A549 (cell line): ENCODE measurements at places on chromosomes 16 and 17.
A peak's percentile ranks its signal among the peaks of the same experiment; 100 is the strongest.

DNA sequence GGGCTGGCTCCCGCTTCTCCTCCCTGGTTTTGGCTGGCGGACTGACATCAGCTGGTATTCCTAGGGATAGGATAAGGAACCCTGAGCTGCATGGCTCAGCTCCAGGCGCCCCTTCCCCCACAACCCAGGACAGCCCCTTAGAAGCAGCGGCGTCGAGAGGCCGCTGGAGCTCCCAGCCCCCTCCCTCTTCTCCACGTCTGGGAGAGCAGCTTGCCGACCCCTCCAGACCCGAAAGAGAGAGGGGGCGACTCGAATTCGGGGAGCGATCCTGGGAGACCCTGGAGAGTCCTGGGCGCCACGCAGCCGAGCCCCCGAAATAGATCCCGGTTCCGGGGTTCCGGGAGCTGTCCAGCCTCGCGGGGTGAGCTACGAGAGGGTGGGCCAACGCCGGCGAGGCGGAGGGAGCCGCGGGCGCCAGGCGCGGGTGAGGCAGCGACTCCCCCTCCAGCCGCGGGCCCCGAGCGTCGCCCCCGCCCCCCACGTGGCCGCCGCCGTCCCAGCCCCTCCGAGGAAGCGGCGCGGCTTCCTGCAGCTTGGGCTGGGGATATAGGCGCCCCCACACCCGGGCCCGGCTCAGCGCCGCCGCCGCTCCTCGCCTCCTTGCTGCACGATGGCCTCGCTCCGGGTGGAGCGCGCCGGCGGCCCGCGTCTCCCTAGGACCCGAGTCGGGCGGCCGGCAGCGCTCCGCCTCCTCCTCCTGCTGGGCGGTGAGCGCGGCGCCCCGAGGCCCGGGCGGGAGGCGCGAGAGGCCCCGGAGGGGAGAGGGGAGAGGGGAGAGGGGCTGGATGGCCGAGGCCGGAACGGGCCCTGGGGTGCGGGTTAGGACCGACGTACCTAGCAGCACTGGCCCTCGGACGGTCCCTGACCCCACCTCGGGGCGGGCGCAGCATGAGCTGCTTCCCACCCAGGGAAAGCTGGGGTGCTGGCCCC, at the start of gene RAMP2:
Gene RAMP2 (plus strand): TSS at position 576 of the 930 bp plus-strand sequence. CDS start 35 bp downstream, at position 611.
- peak; percentile 41 for DNase-seq

GRCh38 chr17:6196355-6196754, 126.2 kb downstream of the WSCD1 start:
- no peak for DNase-seq

DNA sequence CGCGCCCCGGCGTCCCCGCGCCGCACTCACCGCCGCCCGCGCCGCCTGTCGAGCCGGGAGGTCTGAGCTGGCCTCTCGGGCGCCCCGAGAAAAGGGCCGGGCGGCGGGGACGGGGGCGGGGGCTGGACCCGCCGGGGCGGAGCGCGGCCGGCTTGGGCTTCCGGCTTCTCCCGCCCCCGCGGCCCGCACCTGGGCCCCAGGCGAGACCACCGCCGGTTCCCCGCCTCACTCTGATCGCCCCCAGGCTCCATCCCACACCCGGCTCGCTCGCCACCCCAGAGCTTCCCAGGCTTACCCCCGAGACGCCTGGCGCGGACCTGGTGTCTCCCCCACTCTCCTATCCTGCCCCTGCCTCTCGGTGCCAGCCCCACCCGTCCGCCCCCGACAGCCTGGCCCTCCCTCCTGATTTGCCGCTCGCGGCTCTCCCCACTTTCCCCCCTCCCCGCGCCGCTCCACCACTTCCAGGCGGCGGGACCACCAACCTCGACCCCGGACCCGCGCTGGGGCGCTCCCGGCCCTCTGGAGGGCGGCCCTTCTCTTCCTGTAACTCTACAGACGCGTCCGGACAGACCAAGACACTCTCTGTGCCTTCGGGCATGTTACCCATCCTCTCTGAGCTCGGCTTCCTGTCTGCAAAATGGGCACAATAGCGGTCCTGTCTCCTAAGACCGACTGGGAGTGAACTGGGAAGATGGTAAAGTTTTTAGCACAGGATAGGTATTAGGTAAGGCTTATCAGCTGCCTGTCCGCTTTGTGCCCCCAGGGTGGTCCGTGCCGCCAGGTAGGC, at the start of gene LITAF:
Gene LITAF (minus strand): TSS at position 64 of the 787 bp plus-strand sequence. CDS start 30,189 bp downstream, outside the sequence.
- peak; percentile 55 for DNase-seq

DNA sequence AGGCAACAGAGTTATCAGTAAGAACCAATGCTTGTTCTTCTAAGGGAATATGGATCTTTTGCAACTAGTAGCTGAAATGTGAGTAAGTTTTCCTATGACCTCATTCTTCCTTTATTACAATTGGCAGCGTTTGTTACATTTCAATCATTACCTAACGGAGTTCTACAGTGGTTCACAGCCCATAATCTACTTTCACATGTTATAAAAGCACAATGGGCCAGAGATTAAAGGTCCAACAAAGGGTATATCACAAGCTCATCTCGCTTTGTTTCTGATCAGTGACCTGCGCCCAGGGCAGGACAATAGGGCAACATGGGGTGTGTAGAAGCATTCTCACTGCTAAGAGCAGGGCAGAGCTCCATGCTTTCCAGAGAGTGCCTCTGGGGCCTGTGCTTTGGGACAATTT, 279.9 kb upstream of the DYNLRB2 start:
- DNase-seq = no peak

- DNase-seq = no peak
Measured at GRCh38 chr17:47099451-47099986, 89.6 kb downstream of the CDC27 start.

- DNase-seq = peak; percentile 44
Measured at GRCh38 chr17:8225813-8226535, 15.6 kb upstream of the AURKB start.

GRCh38 chr17:11031787-11032186, 193.9 kb upstream of the PIRT start:
- DNase-seq = peak; percentile 14

GRCh38 chr16:29775742-29776408, 2.2 kb upstream of the ZG16 start:
- DNase-seq = no peak

DNA sequence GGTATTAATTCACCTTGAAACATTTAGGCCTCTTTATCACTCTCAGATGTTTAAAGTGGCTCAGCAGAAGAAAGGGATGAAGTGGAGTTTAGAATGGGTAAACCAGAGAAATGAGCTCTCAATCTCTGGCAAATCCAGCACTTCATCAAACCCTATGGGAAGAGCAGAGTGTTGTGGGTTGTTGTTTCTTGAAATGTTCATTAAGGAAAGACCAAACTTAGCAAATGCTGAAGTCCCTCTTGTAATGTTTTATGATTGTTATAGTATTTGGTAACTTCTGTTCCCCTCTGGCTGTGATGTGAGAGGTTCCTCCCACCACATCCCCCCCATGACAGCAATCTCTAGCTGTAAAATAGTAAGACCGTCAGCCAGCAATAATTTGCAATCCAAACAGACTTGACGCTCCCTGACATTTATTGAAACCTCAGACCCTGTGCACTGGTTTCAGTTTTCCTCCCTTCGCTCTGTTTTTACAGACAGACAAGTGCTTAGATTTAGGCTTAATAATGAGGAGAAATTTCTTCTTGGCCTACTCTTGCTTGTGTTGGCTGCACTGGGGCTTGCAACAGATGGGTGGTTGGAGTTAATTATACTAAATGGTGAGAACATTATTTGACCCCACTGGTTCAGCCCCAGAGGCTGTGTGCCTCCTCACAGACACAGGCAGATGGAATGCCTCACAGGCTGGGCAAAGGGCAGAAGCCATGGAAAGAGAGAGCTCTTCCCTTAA, 609.4 kb upstream of the SOX9 start:
- DNase-seq = no peak

- no peak for DNase-seq
Measured at GRCh38 chr17:33451221-33451620, 158.1 kb upstream of the ASIC2 start.

DNA sequence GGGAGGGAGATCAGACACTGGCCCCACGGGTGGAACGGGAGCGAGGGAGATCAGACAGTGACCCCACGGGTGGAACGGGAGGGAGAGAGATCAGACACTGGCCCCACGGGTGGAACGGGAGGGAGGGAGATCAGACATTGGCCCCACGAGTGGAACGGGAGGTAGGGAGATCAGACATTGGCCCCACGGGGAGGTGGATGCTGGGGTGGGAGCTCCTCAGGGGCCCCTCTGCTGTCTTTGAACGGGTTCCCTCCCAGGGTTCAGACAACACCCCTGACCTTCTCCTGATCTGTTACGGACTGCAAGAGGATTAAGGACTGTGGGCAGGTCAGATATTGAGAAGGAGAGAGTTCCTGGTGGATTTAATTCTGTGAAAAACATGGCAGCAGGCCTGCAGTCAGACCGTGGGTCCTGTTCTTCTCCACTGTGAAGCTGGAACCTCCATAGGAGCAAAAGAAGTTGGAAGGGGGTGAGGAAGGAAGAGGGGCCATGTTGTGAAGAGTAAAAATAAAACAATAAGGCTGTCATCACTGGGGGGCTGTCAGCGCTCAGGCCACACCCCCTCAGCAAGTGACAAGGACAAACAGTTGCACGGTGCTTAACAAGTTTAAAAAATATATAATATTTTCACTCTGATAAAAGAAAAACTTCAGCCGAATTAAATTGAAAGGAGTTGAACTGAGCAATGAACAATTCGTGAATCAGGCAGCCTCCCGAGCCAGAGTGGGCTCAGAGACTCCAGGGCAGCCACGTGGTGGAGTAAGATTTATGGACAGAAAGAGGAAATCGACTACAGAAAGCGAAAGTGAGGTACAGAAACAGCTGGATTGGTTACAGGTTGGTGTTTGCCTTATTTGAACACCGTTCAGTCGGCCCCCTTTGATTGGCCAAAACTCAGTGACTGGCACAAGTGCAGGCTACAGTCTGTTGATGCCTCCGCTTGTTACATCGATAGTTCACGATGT, 348.7 kb upstream of the TNRC6C start:
- no peak for DNase-seq

DNA sequence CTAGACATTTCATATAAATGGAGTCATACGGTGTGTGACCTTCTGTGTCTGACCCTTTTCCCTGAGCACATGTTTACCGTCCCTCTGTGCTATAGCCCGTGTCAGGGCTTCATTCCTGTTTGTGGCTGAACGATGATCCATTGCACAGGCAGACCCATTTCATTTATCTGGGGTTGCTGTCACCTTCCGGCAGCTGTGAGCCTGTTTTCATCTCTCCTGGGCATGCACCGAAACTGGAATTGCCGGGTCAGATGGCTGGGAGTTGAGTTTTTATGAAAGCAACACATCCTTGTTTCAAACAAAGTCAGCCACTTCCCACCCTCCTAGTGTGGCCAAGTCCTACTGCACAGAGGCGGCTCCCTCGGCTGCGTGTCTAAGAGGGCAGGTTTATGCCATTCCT, 25.5 kb downstream of the BAIAP2 start:
- DNase-seq = no peak

- no peak for DNase-seq
Measured at GRCh38 chr16:13171313-13171712, 269.9 kb downstream of the SHISA9 start.

DNA sequence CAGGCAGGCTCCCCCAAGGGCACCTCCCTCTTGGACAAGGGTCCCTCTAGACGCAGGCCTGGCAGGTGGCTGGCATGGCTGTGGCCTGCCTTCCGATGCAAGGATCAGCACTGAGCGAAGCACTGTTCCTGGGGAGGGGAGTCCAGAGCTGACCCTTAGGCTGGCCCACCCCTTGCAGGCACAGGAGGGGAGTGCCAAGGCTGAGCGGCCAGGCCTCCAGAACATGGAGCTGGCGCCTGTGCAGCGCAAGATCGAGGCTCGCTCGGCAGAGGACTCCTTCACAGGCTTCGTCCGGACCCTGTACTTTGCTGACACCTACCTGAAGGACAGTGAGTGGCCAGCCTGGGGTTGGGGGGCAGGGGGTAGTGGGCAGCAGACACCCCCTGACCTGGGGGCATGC, 16.8 kb upstream of the MYO15B start:
- DNase-seq = no peak

DNA sequence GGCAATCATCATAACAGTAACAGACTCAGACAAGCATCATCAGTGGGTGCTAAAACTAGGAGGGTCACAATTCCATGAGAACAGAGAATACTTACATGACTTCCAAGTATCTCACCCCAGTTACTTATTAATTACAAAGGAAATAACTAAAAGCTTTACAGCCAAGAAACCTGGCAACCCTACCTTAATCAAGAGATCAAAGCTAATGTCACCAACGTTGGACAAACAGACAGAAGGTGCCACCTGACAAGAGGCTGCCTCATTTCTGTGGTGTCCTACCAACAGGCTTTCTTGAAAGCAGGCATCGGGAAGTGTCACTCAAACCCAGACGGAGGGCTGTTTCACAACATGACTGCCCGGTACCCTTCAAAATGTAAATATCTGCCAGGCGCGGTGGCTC, 84.6 kb downstream of the RMI2 start:
- DNase-seq = no peak

DNA sequence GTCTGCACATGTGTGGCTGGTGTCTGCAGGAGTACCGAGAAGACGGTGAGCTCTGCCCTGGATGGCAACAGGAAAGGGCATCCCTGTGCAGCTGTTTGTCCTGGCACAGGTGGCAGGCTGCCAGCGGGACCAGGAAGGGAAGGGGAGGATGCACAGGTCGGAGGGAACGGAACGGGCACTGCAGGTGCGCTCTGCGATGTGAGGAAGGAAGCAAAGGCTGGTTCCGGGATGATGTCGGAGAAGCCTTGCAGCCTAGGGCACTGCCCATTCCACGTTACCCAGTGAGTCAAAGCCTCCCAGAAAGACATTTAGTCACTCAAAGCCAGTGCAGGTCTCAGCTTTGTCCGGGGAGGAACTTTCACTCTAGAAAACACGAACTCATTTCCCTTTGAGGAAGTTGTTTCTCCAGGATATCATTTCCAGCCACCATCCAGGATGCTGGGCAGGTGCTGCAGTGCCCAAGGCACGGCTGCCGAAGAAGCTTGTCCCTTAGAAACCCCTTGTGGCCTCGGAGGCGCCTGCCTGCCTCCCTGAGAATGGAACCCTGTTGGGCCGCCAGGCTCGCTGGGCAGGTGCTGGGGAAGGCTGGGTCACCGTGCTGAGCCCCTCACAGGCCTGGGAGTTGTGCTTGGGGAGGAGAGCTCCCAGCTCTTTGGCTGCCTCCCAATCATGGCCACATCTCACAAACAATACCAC, 4.5 kb upstream of the TMEM235 start:
- DNase-seq = no peak

DNA sequence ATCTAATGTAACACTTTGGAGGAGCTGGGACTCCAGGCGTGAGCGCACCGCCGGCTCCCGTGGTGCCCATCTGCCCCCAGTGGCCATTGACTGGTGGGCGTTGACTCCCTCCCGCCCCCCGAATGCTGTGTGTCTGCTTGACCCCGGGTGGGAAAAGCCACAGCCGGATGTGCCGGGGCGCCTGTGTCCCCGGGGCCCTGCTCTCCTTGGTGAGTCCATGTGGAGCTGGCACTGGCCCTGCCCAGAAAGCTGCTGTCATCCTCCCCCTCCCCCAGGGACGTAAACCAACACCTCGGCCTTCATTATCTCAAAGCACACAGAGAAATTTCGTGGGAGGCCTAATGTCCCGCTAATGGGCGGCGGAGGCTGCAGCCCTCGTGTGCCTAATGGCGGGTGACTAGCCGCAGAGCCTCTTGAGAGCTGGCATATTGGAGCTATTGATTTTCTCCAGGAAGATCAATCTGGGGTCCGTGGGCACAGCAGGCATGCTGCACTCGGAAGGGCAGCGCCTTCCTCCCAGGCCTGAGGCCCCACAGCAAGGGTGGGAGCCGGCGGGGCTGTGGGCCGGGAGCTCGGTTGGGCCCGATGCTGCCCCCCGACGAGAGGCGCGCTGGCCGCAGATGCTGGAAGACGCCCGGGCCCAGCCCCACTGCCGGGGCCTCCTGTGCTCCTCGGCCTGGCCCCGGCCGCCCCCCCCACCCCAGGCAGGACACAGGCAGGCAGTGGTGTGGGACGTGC, 4.0 kb upstream of the PERCC1 start:
- DNase-seq = no peak

- DNase-seq = no peak
Measured at GRCh38 chr16:48277158-48277557, 29.8 kb upstream of the ABCC11 start.
